Vagina (tissue), 2 donors: ENCODE measurements at places on chromosomes 12 and 14.
A peak's percentile ranks its signal among the peaks of the same experiment; 100 is the strongest.

DNA sequence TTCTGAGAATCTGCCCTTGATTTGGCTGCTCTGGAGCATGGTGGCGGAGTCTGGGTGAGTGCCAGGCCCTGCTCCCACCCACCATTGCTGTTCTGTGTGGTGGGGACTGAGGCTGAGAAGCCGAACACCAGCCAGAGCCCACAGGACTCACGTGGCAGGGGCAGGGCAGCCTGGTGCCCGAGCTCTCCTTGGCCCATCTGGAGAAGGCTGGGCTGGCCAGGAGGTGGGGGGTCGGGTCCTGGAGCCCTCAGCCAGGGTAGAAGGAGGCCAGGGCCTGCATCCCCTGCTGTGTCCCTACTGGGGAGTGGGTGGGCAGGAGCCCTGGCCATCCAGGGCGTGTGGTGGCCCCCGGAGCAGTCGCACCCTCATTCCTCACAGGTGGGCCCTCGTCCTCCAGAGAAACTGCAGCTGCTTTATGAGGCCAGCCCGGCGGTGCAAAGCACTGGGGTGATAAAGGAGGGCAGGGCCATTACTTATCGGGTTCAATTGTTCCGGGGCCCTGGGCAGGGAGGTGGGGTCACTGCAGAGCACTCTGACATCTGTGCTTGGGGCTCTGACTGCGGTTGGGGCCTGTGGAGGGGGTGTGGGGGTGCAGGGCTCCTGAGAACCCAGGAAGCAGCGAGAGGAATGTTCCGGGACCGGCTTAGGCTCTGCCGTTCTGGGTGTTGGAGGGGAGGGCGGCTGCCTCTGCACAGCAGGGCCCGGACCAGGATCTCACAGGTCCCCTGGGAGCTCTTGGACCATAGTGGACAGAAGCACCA is 217.5 kb upstream of the C14orf180 start:
- DNase-seq = no peak

GRCh38 chr14:25501749-25502148 is 451.8 kb upstream of the STXBP6 start:
- DNase-seq = no peak

GRCh38 chr14:49908433-49908782 is 15.5 kb downstream of the ARF6 start:
- DNase-seq = no peak

DNA sequence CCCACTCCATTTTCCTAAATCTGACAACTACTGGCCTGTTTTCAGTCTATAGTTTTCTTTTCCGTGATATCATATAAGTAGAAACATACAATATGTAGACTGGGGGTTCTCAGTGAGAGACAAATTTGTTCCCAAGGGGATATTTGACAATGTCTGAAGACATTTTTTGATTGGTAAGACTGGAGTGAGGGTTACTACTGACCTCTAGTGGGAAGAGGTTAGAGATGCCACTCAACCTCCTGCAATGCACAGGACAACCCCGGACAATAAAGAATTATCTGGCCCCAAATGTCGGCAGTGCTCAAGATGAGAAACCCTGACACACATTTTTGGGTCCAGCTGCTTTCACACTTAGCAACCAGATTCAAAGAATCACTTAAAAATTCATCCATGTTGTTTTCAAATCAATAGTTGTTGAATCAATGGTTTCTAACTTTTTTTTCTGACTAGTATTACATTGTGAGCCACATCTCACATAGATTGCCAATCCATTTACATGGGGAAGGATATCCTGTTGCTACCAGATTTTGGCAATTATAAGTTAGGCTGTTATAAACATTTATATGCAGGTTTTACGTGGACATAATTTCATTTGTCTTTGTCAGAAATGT is 307.1 kb downstream of the RPL10L start:
- no peak for DNase-seq

DNA sequence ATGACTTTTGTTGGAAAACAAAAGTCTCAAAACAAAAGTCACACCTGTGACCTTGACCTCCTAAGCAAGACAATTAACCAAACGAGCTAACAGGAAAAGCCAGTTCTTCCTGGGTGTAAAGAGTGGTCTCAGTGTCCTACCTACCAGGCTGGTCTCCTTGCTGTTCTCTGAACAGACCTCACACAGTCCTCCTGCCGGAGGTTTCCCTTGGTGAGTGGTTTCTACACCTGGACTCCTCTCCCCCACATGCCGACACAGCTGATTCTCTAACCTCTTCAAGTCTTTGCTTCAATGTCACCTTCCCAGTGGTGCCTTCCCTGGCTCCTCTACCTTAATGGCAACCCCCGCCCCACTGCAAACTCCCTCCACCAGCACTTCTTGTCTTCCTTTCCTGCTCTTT is 238.6 kb downstream of the ZFP36L1 start:
- peak; percentile 82 for DNase-seq

DNA sequence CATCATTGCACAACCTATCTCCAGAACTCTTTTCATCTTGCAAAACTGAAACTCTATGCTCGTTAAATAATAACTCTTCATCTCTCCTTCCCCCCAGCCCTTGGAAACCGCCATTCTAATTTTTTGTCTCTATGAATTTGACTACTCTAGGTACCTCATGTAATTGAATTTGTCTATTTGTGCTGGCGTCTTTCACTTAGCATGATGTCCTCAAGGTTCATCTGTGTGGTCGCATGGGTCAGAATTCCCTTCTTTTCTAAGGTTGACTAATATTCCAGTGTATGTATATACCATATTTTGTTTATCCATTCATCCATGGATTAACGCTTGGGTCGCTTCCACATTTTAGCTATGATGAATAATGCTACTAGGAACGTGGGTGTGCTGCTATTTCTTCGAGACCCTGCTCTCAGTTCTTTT is 80.1 kb downstream of the PLXNC1 start:
- DNase-seq = no peak
